ENCODE measurements at places on chromosomes 5 and 9. TPM values are rescaled to one million over a fixed set of nuclear protein-coding genes. Genes with fewer than 3 reads are reported as not detected.
A peak's percentile ranks its signal among the peaks of the same experiment; 100 is the strongest.

GRCh38 chr5:167643631-167644280, 647.7 kb upstream of the WWC1 start:
- no peak for DNase-seq

Gene ANKRD33B
- polyA plus RNA-seq, result 1.4 TPM

Gene OBP2B
- polyA plus RNA-seq, result not detected

DNA sequence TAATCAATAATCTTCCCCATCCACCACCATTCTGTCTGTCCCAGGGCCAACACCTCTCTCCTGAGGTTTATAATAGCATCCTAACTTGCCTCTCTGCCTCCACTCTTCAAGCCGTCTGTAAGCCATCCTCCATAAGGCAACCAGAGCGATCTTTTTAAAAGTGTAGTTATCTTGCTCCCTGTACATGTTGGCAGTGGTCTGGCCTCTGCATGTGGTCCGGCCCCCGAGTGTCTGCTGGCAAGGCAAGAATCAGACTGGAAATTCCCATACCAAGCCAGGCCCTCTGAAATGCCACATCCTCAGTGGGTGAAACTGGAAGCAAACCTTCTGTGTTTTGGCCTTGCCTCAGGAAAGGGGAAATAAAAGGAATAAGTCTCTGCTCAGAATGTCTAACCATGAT, 17.0 kb downstream of the TTLL11 start:
- no peak for DNase-seq

GRCh38 chr5:43432486-43433375, 20.5 kb upstream of the CCL28 start:
- DNase-seq, result peak; percentile 42

Gene RETREG1
- 191 TPM for polyA plus RNA-seq

DNA sequence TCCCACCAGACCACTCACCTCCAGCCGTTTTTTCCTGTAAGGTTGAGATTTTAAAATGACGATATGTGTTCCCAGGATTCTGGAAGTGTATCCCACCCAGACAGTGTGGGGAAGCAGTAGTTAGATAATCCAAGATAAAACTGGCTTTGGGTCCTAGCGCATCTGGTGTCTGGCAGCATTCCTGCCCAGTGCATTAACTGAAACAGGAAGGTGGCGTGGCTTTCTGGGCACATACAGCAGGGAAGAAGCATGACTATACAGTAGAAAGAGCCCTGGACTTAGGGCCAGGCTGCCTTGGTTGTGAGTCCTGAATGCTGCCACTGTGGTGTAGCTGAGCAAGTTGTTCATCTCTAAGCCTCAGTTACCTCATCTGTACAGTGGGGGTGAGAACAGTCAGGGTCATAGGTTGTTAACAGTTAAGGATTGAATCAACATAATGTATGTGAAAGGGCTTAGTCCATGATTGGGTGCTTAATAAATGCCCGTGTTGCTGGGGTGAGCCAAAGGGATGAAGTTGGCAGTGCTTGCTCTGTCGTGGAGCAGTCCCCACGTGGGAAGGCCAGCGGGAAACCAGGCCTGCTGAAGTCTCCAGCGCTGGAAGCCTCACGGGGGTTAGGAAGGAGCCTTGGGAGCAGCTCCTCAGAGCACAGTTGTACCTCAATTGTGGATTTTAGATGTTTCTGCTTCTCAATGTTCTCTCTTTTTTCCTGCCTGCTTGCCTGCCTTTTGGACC, 18.0 kb downstream of the CLTA start:
- DNase-seq, result no peak

DNA sequence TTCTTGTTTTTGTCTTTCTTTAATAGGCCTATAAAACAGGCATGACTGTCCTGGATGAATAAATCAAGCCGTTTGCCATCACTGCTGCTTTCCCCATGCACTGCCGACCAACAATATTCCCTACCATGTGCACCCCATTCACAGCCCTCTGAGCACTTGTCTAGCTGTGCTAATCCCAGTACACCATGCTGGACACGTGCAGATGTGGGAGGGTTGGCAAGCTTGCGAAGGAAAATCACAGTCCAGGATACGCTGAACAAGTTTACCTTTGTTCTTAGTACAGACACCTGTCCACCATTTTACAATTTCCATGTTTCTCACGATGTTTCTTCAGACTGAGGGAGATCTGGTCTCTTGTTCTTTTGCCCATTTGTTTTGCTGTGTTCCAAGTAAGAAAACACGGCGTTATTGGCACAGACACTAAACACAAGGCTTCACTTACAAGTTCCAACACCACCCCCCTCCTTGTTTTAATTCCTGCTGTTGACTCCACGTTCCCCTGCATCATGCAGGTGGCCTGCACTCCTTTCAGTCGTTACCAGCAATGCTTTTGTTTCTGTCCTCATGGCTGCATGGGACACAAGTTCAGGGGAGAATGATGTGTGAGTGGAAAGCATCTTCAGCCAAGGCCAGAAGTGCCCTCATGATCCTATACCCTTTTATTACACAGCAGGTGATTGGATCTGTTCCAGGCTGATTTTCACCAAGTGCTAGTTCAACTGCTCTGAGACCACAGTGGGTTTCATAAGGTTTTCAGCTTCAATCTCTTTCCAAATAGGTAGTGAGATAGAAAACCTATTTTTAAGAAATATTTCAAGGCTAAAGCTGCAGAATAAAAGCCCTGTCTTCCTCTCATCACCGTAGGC, 608.9 kb downstream of the IRX1 start:
- DNase-seq, result no peak

- no peak for DNase-seq
Observed at GRCh38 chr9:78745331-78745730, 448.4 kb downstream of the PSAT1 start.

GRCh38 chr5:59296317-59297264, 596.9 kb downstream of the PDE4D start:
- DNase-seq, result no peak

GRCh38 chr5:6806668-6807067, 93.4 kb downstream of the TENT4A start:
- no peak for DNase-seq

GRCh38 chr5:126430631-126431030, 7.4 kb downstream of the GRAMD2B start:
- DNase-seq, result no peak

Gene WNT8A
- not detected for polyA plus RNA-seq

Measured in psoas muscle (tissue), 8 donors.